Psoas muscle (tissue), 8 donors: ENCODE measurements at places on chromosomes 4 and X. TPM values are rescaled to one million over a fixed set of nuclear protein-coding genes. Genes with fewer than 3 reads are reported as not detected.

Gene TMEM144
- total RNA-seq, result 0.88 TPM

Gene TAF9B
- 10.7 TPM for total RNA-seq

Gene HAUS7
- 10.7 TPM for total RNA-seq

Gene NKAP
- 7.3 TPM for total RNA-seq

DNA sequence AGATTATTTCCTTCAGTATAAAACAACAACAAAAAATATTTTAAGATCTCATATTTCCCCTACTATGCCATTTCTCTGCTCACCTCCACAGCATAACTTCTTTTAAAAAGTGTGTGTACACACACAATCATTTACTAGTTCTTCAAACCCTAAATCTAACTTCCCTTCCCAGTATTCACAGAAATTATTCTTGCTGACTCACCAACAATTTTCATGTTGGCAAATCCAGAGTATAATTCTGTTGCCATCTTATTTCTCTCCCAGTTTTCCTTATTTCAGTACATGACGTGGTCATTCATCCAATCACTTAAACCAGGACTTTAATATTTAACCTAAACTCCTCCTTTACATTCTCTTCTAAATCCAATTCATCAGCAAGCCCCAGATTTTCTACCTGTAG is 11.4 kb upstream of the RAP1GDS1 start:
- DNase-seq, result no peak

GRCh38 chr4:7393601-7394575 is 40.8 kb downstream of the PSAPL1 start:
- DNase-seq, result no peak

GRCh38 chrX:54825716-54826438 is 18.3 kb downstream of the MAGED2 start:
- no peak for DNase-seq

- no peak for DNase-seq
Measured at GRCh38 chr4:42906891-42907759, 14.6 kb downstream of the GRXCR1 start.

DNA sequence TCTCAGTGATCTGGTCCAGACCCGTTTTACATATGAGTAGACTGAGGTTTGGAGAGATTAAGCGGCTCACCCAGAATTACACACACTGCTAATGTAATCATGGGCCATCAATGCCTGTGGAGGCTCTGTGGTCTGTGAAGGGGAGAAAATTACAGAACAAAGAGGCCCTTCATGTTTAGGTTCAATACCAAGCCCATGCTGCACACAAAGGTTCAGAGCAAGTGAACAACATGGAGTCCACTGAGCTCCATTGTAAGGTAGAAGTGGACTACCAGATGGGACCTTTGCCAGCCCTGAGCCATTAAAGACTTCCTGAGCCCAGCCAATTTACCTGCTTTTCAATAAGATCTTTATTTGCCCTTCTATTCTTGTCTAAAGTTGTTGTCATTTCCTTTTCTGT is 109.8 kb downstream of the LUZP4 start:
- DNase-seq, result no peak

GRCh38 chrX:71540801-71541200 is 7.9 kb downstream of the OGT start:
- no peak for DNase-seq

DNA sequence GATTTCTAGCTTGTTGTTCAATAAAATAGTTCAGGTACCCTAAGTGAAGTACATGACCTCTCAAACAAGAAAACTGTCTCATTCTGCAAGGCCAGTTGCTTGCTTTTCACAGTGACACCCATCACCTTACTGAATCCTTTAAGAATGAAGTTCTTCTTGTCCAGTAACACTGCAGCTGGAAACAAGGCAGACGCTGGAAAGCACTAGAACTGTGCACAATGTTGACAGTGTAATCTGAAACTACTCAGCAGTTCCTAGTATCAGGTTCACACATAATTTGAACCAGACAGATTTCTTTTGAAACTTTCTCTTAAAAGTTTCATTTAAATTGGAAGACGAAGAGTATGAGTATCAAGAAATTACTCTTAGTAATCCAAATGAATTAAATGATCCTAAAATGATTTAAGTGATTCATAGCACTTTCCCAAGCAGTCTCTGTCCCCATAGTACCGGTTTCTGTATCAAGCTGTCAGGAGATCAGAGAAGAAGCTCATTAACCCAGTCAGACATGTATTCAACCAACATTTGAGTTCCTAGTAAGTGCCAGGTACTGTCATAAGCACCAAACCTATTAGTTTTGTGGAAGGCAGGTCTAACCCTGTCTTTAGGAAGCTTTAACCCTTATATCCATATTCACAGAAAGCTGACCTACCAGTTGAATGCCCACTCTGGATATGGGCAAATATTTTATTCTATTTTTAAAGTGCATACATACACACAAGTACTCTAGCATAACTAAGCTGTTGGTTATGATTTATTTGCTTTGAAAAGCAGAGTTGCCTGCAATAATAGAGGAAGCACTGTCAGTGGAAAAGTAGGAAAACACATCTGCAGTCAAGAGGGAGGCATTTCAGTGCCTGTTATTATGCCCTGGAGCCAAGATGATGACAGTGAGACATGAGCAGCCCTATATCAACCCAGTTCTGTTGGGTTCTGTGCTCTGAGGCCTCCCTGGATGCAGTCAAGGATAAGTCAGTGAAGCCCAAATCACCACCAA is 63.6 kb downstream of the PALLD start:
- no peak for DNase-seq

- no peak for DNase-seq
Measured at GRCh38 chr4:110211007-110211769, 12.8 kb upstream of the ELOVL6 start.

- DNase-seq, result no peak
Measured at GRCh38 chr4:80237992-80238391, 28.5 kb upstream of the FGF5 start.

DNA sequence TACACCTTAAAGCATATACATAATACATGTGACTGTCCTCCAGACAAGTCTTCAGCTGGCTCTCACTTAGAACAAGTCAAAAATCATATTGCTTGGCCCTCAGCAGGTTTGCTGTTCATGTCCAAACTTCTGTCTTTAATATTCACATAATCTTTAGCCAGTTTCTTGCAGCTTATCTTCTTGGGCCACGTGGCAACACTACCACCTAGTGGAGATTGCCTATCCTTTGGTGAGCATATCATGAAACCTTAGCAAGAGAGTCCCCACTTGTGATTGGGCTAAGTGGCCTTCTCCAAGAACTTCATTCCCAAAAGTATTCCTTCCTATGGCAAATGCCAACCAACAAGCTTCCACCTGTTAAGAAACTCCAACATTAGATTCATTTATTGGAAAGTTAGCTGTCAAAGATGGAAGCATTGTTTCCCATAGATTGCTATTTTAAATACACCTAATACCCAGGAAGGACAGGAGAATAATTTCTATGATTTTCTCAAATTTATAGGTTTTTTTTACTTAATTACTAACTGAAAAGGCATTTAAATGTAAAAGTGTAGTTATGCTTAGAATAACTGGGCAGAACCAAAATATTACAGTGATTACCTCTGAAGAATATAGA is 231.9 kb upstream of the INTU start:
- peak; percentile 60 for DNase-seq

DNA sequence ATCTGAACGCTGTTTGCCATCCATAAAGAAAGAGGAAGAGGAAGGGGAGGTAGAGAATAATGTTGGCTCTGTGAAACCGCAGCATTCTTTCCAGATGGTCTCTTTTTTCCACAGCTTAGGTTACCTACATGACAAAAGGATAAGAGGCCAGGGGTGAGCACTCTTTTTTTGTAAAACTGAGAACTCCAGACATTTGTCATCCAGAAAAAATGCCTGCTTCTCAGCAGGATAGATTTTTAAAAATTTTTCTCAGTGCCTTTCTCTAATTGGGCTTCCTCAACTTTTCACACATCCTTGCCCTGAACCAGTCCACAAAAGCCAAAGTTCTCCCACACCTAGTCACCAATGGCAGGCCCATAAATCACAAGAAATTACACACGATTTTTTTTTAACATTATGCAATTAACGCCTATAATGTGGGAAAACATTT is 158.1 kb upstream of the TENM3 start:
- DNase-seq, result no peak

GRCh38 chr4:126265888-126266287 is 951.1 kb downstream of the FAT4 start:
- DNase-seq, result no peak

DNA sequence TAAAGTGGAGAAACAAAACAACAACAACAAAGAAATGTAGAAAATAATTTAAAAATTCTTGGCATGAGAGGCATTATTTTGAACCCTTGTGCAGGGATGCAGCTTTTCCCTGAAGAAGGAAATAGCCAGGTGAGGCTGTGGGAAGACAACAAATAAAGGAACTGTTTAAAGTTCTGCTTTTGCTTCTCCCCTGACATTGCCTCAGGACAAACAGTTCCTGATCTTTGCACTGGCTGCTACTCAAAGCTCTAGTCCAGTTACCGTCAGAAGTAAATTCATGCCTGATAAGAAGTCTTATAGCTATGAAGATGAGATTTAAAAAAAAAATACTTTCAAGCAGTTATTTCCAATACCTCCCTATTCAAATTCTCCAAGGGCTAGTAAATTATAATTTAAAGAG is 233.8 kb downstream of the IL15 start:
- no peak for DNase-seq

DNA sequence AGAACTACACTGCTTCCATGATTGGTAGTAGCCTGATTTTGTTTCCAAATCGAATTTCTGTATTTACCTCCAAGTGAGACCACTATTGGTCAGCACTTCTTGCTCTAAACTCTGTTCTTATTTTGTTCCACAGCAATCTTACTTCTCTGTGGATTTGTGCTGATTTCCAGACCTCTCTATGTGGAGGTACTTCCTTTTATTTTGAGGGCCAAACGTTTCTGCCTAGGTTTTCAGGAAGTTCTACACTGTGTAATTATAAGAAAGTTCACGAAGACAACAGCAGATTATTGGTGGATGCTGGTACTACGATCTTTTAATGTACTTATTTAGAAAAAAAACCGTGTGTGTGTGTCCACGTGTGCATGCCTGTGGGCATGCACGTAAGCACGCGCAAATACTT is 46.7 kb downstream of the DTHD1 start:
- no peak for DNase-seq

GRCh38 chr4:184383497-184384055 is 90.8 kb downstream of the IRF2 start:
- DNase-seq, result peak; percentile 59

DNA sequence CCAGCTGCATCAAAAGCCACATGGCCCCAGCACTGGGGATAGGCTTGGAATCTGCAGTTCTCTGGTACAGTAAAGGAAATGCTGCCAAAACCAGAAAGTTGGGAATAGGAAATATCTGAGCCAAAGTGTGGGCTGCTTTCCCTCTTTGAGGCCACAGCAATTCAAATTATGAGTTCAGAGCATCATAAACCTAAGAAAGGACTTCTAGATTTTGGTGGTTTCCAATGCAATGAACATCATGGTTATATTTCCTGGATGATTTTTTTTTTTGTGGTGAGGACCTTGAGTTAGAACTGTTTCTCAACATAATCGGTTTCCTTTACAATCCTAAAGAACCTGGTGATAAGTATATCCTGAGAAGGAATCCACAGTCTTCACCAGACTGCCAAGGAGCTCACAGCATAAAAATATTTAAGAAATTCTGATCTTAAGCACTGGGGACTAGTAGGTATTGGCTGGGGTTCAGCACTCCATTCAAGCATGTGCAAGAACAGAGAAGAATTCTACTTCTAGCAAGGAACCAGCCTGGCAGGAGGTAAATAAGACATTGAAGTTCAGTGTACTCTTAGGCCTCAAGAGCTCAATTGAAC is 29.8 kb upstream of the ARHGAP24 start:
- DNase-seq, result no peak
